Neural crest cell (in vitro differentiated cells): ENCODE measurements at places on chromosomes 2 and 18.

GRCh38 chr18:40866968-40867367, 1088.1 kb upstream of the PIK3C3 start:
- no peak for DNase-seq

GRCh38 chr2:62270728-62271127, 74.8 kb downstream of the B3GNT2 start:
- DNase-seq: no peak

DNA sequence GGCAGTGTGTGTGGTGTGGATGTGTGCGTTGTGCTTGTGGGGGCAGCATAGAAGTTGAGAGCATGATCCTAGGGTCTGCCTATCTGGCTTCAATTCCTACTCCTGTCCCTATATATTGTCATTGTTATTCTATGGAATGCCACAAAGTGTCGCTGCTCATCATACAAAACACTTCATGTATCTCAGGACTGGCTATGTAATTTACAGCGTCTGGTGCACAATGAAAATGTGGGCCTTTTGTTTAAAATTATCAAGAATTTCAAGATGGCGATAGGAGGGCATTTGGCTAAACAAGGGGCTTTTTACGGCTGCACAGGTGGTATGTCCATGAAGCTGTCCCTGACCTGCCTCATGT, 3.4 kb downstream of the SERPINB2 start:
- DNase-seq: no peak

DNA sequence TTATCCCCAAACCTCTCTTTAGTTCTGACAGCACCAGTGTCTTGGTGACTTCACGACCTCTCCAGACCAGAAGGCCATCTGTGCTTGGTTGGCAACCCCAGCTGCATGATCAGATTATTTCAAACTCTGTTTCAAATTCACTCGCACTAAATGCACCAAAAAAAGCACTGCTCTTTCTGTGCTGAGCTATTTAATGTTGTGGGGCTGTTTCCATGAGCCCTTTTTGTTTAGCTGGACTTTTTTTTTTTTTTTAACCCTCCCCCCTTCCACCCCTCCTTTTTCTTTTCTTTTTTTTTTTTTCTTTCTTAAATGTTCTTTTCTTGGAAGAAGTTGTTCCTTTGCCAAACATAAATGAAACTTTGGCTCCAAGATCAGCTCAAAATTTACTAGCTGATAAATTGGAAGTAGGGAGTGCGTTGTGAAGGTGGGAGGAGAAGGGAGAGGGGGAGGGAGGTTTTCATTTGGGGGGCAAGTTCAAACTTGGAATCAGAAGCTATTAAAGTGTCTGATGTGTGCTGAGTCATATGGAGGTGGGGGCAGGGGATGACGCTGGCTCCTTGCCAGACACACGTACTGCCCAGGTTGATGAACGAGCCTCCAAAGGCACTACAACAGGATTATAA, 543.0 kb upstream of the TNP1 start:
- no peak for DNase-seq

DNA sequence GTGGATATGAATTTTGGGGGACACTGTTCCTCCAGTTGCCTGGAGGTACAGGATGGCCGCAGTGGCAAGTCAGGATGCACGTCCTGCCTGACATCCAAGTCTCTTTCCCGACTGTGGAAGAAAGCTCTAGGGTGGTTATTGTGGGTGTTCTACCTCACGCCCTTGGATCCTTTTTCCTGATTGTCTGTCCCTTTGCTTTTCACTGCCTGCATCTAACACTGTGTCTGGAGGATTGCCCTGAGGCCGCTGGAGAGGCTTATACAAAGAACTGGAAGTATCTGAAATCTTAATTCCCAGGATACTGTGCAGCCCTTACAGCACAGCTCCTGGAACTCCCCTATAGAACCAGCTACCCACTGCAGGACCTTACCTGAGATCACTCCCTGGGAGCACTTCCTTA, 250.5 kb downstream of the TFCP2L1 start:
- DNase-seq: no peak
